Stimulated activated CD4-positive, alpha-beta T cell treated with anti-CD3 and anti-CD28 coated beads, Interleukin-2, amount 100 ng/mL, for 48 hours (primary cell): ENCODE measurements at places on chromosomes 16 and 17.

DNA sequence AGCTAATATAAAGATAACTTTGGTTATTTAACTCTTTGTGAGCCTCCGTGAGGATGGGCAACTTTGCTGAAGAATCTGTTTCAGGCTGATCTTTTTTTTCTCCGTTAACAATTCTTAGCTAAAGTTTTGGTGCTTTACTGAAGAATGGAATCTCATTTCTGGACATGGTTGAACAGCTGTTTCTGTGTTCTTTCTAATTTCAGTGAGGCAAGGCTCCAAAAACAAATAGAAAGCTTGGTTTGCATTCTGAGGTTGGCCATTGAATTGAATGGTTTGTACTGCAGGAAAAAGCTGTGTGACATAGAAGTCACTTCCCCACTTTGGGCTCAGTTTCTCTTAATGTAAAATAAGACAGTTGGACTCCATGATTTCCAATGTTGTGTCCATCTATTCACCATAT is 22.3 kb upstream of the HLF start:
- DNase-seq, result no peak

DNA sequence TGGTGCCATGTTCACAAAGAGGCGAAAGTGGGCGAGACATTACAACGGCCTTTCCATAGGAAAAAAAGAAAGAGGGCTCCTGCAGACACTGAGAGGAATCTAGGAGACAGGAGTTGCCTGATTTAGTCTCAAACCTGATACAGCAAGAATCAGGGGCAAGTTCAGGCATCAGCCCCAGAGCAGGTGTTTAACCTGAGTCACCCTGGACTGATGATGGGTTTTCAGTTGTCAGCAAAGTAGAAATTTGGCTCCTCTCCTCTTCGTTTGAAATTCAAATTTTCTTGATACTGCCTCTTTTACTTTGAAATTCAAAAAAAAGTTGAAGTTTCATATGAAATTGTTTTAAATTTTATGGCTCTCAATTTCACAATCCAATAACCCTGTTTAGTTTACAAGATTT is 189.5 kb downstream of the ABCC12 start:
- DNase-seq, result no peak

DNA sequence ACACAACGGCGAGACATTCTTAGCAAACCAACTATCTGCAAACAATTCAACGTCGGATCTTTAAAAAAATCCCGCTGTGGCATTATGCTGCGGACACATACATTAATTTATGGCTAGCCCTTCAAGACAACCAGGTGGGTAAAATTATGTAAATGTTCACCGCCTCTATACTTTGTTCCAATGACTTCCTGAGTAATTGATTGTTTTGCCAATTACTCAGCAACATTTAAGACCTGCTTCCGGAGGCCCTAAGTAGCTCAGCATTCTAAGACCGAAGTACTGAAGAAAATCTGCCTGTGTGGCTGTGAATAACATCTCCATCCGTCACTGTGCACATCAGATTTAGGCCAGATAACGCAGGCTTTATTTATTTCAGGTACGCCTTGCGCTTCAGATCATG is 23.3 kb downstream of the QPRT start:
- DNase-seq, result no peak

DNA sequence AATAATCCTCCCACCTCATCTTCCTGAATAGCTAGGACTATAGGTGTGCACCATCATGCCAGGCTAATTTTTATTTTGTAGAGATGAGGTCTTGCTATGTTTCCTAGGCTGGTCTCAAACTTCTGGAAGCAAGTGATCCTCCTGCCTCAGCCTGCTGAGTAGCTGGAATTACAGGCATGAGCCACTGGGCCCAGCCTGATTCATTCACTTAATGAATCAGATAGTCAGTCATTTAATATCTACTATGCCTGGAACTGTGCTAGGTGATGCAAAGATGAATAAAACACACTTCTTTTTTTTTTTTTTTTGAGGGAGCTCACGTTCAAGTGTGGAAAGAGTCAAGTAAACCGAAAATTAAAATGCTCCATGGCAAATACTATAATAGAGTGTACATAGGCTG is 39.4 kb downstream of the EFCAB13 start:
- DNase-seq, result no peak

- DNase-seq, result no peak
Measured at GRCh38 chr17:39335704-39336223, 65.7 kb downstream of the FBXL20 start.

DNA sequence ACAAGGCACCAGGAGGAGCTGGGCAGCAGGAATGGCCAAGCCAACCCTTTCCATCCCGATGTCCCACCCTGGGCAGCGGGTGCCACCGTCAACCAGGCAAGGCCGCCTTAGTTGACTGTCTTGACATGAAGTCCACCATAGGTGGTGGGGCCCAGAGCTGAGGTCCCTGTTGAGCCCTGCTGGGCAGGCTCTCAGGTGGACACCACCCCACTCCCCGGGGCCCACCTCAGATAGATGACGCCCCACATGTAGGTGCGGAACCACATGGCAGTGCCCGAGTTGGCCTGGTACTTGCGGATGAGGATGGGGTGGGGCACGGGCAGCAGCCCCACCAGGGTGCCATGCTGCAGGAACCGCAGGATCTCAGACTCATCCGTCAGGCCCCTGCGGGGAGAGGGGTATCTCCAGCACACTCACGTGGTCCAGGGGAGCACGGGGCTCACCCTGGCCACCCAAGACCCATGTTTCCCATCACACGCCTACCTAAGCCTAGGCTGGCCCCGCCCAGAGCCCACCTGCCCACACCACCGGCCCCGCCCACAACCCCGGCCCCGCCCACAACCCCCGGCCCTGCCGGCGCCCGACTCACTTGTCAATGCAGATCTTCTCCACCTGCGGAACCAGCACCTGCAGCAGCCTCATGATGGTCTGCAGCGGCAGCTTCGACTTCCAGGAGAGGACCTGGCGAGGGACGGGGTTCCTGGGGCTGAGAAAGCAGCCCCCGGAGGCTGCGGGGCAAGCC is 16.2 kb downstream of the OTOP3 start:
- no peak for DNase-seq

DNA sequence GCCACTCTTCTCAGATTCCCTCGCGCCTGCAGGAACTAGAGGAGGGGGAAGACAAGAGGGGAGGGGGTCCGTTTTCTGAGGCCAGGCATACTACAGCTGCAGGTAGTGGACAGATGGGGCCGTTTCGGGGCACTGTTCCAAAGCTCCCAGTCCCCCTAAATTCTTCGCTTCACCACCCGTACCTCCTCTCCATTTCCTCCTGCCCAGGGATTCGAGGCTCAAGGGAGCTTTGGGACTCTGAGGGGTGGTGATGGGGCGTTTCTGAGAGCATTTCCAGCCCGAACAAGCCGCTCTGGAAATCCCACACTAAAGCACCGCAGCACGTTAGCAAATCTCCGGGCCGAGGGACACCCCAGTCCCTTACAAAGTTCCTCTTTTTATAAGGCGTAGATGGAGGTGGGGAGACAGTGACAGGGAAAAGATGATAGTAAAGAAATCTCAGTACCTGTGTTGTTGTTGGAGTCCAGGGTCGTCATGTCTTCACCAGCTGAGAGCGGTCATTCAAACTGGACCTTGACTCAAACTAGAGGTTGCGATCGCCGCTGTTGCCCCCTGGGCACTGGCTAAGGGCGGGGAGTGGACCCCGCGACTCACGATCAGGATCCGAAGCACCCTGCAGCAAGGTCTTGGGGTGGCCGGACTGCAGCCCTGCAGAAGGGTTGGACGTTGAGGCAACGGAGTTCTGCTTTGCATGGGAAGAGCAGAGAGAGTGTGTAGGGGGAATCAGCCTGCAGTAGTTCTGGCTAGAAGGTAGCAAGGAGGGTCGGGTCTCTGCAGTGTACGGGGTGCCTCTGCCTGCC is 570 bp downstream of the NR1D1 start:
- DNase-seq, result no peak

- DNase-seq, result no peak
Measured at GRCh38 chr16:69834807-69835466, 72.8 kb downstream of the WWP2 start.

DNA sequence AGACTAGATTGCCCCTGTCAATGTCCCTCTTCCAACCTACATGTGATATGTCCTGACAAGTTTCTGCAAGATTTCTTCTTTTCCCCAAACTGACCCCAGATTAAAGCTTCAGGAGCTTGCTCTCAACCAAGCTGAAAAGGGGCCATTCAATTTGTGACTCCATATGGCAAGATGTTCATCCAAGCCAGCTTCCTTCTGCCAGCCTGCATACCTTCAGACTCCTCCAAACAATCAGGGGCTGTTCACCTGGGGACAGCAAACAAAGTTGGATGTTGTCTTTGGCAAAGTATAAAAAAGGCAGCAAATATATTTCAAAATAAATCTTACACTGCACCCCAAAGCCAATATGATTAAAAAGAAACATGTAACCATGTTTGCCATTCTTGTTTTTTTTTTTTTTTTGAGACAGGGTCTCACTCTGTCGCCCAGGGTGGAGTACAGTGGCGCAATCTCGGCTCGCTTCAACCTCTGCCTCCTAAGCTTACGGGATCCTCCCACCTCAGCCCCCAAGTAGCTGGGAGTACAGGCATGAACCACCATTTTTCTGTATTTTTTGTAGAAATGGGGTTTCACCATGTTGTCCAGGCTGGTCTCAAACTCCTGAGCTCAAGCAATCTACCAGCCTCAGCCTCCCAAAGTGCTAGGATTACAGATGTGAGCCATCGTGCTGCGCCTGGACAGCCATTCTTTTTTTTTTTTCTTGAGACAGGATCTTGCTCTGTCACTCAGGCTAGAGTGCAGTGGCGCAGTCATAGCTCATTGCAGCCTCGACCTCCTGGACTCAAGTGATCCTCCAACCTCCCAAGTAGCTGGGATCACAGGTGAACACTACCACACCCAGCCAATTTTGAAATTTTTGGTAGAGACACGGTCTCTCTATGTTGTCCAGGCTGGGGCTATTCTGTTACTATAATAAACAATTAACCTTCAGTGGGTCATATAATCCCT is 50.0 kb upstream of the AKAP1 start:
- DNase-seq, result no peak

- DNase-seq, result no peak
Measured at GRCh38 chr16:31149332-31149731, 534 bp downstream of the PRSS36 start.
